Caco-2 (cell line): ENCODE measurements at places on chromosomes 2 and 18. TPM values are rescaled to one million over a fixed set of nuclear protein-coding genes. Genes with fewer than 3 reads are reported as not detected.

DNA sequence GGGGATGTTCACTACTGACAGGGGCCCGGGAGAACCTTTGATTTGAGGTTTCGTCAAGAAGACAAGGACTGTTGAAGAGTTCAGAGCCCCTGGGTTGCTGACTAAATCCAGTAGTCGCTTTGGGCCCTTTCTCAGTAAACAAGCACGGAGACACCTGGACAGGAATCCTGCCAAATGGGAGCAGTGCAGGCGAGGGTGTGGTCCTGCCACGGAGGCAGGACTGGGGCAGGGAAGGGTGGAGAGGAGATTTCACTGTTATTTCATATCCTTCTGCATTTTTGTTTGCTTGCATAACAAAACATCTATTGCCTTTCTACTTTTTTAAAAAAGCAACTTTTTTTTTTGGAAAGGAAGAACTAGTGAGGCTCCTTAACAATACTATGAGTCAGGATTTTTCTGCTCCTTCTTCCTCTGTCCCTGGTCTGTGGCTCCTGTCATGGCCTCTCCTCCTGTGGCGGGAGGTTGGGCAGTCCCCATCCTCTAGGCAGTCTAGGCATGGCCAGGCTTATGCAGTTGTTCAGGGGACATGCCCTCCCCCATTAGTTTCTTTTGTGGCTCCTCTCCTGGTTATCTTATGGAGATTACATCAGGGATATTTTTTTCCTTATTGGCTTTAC lies 57.7 kb downstream of the ARHGEF4 start:
- DNase-seq, result no peak

GRCh38 chr2:223365158-223365679 lies 236.9 kb downstream of the SCG2 start:
- no peak for DNase-seq

- DNase-seq, result no peak
Observed at GRCh38 chr2:234095301-234095700, 44.8 kb downstream of the SPP2 start.

DNA sequence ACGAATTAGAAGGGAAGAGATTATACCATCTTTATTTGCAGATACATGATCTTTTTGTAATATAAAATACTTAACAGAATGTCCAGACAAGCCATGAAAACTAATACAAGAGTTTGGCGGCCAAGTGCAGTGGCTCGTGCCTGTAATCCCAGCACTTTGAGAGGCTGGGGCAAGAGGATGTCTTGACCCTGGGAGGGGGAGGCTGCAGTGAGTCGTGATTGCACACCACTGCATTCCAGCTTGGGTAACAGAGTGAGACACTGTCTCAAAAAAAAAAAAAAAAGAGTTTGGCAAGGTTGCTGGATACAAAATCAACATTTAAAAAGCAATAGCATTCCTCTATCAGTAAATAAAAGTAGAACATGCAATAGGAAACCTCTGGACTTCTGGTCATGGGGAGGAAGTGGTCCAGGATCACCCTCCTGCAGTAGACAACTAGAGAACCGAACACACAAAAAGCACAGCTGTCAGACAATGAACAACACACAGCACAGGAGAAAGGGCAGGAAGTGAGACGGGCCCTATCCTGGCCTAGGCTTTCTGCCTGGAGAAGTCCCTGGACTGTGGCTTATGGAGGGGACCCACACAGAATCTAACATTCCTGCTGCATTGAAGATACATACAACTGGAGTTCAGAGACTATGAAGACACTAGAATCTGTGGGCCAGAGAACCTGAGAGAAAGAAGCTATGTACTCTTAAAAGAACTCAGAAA lies 118.9 kb upstream of the ARL4C start:
- DNase-seq, result no peak

DNA sequence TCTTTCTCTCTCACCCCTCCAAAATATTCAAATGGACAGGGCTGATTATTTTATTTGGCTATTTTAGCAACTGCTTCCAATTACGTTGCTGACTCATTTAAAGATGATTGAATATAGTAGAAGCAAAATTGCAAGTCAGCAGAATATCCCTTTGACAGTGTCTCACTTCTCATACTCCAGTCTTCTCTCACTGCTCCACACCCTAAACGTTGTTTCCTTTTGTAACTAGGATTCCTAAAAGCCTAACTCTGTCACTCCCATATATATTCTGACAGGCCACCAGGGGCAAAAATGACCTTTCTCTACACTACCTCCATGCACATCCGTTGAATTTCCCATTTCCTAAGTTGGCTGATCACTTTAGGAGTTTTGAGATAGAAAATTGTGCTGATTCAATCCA lies 351.1 kb downstream of the RND3 start:
- no peak for DNase-seq

DNA sequence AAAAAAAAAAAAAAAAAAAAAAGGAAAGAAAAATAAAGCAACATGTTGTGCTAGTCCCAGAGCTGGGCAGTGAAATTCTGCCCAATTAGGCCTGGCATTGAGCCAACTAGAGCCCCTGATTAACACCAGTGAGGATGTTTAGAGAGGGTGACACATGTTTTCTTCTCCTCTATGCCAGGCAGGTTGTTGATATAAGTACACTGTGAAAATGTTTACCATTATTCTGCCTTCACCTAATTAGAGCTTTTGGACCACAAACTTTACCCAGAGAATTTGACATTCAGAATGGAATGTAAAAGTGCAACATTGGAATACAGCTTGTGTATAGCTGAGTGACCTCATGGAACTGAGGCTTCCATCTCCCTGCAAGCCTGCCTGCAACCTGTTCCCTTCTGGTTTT lies 95.9 kb upstream of the MSH2 start:
- no peak for DNase-seq

- no peak for DNase-seq
Observed at GRCh38 chr18:55317864-55318263, 270.1 kb downstream of the TCF4 start.

GRCh38 chr2:171878481-171878993 lies 15.5 kb downstream of the SLC25A12 start:
- DNase-seq, result no peak

Gene AFF3
- total RNA-seq, result 0.05 and 0.19 TPM in 2 replicates

DNA sequence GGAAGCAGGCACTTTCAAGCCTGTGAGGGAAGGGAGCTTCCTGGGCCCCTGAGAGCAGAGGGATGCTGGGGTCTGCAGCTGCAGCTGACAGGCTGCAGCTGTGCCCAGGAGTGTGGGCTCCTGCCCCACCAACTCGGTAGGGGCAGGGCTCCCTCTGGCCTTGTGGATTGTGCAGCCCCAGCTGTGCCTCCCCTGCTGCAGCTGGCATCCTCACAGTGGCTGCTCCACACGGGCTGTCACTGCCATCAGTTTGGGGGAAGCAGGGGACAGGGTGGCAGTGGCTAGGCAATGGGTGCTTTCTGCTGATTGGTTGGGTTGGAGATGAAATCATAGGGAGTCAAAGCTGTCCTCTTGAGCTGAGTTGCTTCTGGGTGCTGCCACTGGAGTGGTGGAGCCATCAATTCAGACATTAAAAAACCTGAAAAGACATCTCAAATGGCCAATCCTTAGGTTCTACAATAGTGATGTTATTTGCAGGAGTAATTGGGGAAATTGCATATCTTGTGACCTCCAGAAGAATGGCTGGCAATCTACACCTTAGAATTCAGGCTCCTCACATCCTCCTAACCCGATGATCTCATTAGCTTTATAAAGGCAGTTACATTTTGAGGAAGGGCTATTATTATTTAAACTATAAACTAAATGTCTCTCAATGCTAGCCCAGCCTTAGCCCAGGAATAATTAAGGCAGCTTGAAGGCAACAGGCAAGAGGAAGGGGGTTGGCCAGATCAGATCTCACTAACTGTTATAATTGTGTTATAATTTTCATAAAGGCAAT lies 41.3 kb downstream of the FAM171B start:
- DNase-seq, result no peak

Gene RBM45
- total RNA-seq, result 13.4 and 13.6 TPM in 2 replicates

DNA sequence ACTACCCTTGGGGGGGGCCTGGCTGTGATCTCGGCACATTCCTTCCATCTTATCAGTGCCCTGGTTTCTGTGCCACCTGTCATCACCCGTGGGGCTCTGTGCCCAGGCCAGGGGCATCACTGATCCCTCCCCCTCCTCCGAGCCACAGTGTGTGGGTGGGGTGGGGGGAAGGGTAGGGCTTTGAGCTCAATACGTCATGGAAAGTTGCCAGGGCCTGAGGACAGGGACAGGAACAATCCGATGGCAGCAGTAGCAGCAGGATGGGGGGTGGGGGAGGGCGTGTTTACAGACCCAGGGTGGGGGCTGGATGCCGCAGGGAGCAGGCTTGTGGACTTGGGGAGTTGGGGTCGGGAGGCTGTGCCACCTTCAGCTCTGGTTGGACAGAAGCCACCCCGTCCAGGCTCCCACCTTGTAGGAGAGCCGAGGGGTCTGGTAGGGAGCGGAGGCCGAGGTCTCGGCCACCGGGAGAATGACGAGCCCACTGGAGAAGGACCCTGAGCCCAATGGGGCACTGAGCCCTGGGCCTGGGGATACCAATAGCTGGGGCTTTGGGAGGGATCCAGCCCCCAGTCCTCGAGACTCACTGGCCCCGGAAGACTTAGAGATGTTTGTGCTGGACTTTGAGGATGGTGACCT lies 3.5 kb downstream of the SLC4A3 start:
- no peak for DNase-seq

Gene DOCK10
- not detected in 2 replicates for total RNA-seq

Gene UGT1A3
- total RNA-seq, result 0.64 and 0.65 TPM in 2 replicates

GRCh38 chr2:113226462-113226861 lies 52.3 kb downstream of the PAX8 start:
- no peak for DNase-seq

Gene MAP2
- total RNA-seq, result 0.05 TPM in 1 of 2 replicates, not detected in the other

GRCh38 chr18:34864836-34865497 lies 154.9 kb downstream of the DTNA start:
- no peak for DNase-seq

Gene TMEFF2
- not detected in 2 replicates for total RNA-seq

DNA sequence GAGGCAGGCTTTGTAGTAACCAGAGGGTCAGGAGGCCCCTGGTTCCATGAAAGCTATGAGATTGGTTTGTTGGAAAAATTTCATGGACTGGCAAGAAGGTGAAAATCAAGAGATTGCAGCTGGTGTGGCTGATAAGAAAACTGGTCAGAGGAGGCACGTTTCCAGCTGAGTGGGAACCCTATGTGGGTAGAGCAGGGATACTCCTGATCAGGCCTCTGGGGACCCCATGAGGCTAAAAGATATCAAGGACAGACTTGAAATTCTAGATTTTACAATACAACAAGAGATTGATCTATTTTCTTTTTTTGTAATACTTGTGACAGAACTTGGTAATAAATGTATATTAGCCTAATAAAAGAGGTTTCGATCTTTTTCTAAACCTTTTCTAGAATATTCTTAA lies 1615.1 kb downstream of the DPP10 start:
- DNase-seq, result no peak

Gene BCL11A
- 0.21 and 0.29 TPM in 2 replicates for total RNA-seq

Gene SLC4A5
- 1.9 and 2.2 TPM in 2 replicates for total RNA-seq
